Panc1 (cell line): ENCODE measurements at places on chromosomes 12 and 14. TPM values are rescaled to one million over a fixed set of nuclear protein-coding genes. Genes with fewer than 3 reads are reported as not detected.

DNA sequence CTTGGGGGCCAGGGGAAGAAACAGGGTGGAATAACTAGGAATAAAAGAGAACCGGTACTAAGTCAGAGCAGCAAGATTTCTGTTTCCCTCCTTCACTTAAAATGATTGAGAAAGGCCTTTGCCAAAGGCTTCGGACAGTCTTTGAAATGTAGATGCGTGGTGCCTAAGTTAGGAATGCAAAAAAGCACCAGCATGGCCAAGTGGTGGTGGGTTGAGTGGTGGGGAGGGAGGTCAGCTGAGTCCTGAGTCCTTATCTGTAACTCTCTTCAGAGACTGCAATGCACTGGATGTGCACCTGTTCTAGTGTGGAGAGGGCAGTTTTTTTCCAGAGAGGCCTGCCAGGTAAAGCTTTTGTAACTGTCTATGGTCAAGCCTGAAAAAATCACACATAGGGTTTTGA lies 919.9 kb downstream of the FSCB start:
- no peak for DNase-seq
- H3K27ac ChIP-seq: no peak overlapping the region
- H3K36me3 ChIP-seq: no peaks in the 10 kb centered on the region
- no peaks in the 10 kb centered on the region for H3K27me3 ChIP-seq
- no peaks in the 10 kb centered on the region for H3K4me1 ChIP-seq

Gene BIN2
- total RNA-seq: 0.39 TPM

Gene LTBP2
- total RNA-seq: 69.8 TPM

- no peak for DNase-seq
- H3K27ac ChIP-seq: no peak overlapping the region
- H3K4me3 ChIP-seq: no peak overlapping the region
- H3K36me3 ChIP-seq: no peaks in the 10 kb centered on the region; the same call in 1 of the 2 replicates
- H3K27me3 ChIP-seq: no peaks in the 10 kb centered on the region
Observed at GRCh38 chr12:14779834-14780233, 23.4 kb downstream of the WBP11 start.

- H3K27me3 ChIP-seq: no peaks in the 10 kb centered on the region
- H3K27ac ChIP-seq: no peak overlapping the region
- H3K4me1 ChIP-seq: no peaks in the 10 kb centered on the region
- DNase-seq: no peak
- H3K4me3 ChIP-seq: no peak overlapping the region
- H3K36me3 ChIP-seq: no peaks in the 10 kb centered on the region
Observed at GRCh38 chr12:91887957-91888356, 257.7 kb downstream of the BTG1 start.
